ENCODE measurements at places on chromosomes 7 and 10.

DNA sequence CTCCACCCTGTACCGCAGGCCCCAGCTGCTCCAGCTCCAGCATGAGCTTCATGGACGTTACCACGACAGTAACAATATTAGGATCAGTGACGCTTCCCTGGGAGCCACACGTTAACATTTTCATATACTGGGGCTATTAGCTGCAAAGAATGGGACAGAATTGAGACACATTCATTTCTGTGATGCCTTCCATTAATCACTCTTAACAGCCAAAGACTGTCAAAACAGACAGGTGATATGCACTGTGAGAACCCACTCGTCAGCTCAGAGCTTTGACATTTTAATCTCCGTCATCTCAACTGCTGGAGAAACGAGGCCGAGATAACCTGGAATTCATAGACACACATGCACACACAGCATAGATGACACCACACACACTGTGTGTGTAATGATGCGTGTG lies 408.4 kb upstream of the SHH start:
- no peak for DNase-seq

DNA sequence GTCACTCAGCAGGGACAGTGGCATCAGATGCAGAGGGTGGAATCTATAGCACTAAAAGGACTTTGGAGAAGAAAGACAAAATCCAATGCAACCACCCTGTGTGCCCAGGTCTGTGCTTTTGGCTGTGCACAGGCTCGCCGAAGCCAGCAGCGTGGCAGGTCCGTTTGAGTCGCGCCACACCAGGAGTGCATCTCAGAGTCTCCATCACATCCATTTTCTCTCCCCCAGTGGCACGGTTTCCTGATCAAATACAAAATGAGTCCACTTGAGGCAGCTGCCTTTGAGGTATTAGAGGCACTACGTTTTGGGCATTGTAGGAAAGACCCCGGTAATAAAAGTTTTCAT lies 23.4 kb upstream of the PROSER2 start:
- no peak for DNase-seq

- DNase-seq = no peak
Measured at GRCh38 chr10:72114706-72115450, 26.5 kb upstream of the SPOCK2 start.

DNA sequence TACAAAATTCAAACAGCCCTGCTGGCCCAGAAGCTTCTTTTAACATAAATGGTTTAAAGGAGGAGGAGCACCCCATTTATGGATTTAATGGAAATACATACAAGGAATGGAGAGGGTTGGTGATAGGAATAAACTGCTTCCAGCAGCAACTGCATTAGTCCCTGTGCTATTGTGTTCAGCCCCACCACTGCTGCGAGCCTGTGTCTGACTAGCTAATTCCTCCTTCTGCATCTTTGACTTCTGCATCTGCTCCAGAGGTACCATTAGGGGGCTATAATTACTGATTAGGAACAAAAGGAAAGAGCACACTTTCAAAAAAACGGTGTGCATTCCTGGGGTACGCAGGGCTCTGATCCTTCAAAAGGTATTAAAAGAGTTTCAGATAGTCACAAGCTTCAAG lies 24.8 kb downstream of the CDCA7L start:
- DNase-seq = no peak

GRCh38 chr10:77666821-77667220 lies 29.2 kb upstream of the KCNMA1 start:
- no peak for DNase-seq

- DNase-seq = no peak
Measured at GRCh38 chr7:124275411-124275810, 242.5 kb upstream of the TMEM229A start.

GRCh38 chr7:91973639-91974038 lies 33.0 kb downstream of the AKAP9 start:
- DNase-seq = no peak

DNA sequence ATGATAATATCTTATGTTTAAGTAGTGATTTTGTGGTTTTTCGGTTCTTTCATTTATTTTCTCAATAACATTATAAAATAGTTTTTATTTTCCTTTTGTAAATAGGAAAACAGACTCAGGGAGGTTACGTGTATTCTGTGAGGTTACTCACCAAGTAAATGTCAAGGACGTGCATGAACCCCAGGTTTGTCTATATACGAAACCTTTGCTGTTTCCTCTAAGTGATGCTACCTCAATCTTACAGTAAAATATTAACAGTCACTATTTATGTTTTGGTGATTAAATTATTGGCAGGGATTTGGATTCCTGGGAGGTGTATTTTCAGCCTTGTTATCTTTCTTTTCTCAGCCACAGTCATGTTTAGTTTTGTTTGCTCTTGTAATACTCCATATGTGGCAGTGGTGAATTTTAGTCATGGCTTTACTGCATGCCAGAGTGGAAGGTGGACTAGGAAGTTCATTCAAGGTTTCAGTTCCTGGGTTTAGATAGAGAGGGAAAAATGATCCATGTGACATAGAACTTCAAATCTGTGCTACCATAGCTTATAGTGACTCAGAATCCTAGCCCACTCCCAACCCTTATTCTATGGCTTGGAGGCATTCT lies 139.9 kb downstream of the ARL4A start:
- no peak for DNase-seq

DNA sequence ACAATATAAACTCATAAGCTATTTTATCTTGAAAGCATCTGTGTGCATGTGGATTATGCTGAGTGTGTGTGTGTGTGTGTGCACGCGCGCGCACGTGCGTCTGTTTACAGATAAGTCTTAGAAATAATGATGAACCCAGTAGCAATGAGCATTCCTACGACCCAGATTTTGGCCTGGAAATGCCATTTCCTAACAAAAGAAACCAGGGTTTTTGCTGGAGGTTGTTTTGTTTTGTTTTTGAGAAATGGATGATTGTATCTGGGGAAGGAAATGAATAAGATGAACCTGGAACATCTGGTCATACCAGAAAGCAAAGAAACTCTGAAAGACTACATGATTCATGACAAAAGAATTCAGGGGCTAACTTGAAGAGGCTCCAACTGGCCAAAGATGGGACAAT lies 22.1 kb upstream of the LMOD2 start:
- DNase-seq = no peak

GRCh38 chr10:14692344-14693076 lies 82.2 kb downstream of the FAM107B start:
- DNase-seq = no peak

- DNase-seq = no peak
Measured at GRCh38 chr10:60176925-60177324, 212.8 kb downstream of the ANK3 start.

DNA sequence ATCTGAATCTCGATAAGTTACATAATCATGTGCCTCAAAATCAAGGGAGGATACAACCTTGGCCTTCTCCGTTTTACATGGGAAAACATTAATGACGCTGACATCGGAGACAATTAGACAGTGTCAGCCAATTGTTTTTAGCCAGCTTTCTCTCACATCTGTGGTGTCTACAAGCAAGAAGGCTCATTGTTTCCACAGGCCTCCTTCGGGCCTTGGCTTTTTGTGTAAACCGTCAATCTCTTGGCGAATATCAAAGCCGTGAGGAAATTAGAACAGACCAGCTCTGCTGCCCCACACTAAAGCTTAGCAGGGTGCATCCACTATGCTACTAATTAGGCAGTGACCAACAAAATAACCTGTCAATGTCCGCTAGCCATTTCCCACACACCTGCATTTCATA lies 43.2 kb downstream of the VAX1 start:
- DNase-seq = no peak

DNA sequence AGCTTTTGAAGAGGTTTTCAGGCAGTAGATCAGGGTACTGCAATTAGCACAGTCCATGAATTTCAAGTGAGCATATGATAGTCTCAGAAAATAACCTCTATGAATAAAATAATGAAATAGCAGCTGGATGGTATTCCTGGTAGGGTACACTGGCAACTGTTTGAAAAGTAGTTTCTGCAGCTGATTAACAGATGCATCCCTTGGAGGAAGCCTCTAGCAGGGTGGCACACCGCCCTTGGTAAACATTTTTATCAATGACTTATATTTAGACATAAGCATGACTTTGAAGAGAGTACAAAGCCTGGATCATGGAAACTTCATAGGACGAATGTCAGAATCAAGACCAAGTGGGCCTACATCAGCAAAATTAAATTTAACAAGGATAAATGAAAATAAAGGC lies 26.8 kb downstream of the WNT16 start:
- no peak for DNase-seq

- no peak for DNase-seq
Measured at GRCh38 chr10:57785068-57785467, 482.6 kb downstream of the IPMK start.

- no peak for DNase-seq
Measured at GRCh38 chr10:102814873-102815661, 22.1 kb downstream of the CYP17A1 start.

- DNase-seq = no peak
Measured at GRCh38 chr10:7457478-7458316, 46.9 kb upstream of the SFMBT2 start.

- no peak for DNase-seq
Measured at GRCh38 chr10:119740096-119740495, 14.2 kb downstream of the INPP5F start.

- DNase-seq = no peak
Measured at GRCh38 chr7:130891254-130892094, 157.5 kb upstream of the KLF14 start.

- no peak for DNase-seq
Measured at GRCh38 chr7:103387242-103387641, 39.8 kb downstream of the PSMC2 start.

DNA sequence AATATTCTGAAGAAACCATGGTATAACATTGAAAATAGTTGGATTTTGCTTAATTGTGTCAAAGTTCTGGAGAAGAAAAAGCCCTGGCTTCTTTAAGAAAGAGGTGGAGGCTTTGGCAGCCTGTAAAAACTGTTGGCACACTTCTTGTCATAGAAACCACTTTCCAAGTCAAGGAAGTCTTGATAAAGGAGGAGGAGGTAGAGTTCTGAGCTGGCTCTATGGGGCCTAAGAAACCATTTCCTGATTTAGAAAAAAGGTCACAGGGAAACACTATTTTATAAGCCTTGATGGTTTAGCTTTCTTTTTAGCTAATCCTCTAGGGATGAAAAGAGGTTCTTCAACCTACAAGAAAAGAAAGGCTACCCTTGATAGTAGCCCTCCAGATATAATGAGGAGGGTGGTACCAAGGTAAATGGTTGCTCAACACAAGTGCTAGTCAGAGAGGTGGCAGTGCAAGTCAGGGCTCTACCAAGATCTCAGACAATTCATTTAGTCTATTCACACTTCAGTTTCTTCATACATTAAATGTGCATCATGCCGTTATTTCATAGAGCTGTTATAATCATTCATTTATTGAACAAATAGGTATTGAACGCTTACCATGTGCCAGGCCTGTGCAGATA lies 346.9 kb downstream of the RNLS start:
- no peak for DNase-seq

DNA sequence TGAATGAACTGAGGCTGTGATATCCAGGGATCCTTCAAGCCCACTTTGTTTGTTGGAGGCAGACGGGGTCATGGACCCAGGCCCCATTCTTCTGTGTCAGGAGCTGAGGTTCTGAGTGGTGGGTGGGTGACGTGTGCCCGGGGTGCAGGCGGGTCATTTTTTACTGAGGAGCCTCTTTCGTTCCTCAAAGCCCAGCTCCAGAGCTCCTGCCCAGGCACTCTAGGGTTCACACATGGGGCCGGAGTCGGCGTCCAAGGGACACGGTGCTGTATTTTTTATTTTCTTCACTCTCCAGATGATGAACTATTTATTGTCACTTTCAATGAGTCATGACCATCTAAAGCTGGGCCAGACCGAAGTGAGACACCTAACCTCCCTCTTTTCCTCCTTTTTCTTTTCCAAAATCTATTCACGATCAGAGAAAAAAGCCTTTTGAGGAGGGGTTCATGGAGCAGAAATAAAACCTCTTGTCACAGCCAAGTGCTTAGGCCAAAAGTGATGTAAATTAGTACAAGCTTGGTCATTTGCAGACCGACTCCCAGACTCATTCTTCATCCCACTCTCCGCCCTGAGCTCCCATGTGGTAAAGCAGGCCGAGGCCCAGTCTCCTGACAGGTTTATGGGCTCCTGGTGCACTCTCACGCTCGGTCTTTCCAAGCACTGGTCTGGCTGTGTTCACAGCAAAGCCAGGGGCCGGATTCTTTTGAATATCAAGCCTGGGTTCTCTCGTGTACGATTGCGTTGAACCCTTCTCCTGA lies 41.4 kb upstream of the PITRM1 start:
- no peak for DNase-seq

GRCh38 chr7:116733924-116734580 lies 62.1 kb downstream of the MET start:
- DNase-seq = no peak

- no peak for DNase-seq
Measured at GRCh38 chr10:23199768-23200511, 7.8 kb downstream of the PTF1A start.

DNA sequence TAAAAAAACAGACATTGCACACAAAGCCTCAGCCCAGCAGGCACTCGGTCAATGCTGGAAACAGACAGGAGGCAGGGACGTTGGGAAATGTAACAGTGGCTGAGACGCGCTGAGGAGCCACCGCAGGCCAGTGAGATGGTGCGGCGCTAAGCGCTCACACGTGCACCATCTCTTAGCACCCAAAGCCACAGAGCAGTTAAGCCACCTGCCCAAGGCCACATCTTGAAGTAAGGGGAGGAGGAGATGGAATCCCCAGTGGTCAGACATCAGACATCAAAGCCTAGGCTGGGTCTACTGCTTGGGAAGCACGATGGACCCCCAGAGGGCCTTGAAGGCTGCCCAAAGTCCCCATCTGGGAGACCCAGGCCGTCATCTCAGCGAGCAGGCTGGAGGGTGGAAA lies 15.6 kb downstream of the LAT2 start:
- no peak for DNase-seq

DNA sequence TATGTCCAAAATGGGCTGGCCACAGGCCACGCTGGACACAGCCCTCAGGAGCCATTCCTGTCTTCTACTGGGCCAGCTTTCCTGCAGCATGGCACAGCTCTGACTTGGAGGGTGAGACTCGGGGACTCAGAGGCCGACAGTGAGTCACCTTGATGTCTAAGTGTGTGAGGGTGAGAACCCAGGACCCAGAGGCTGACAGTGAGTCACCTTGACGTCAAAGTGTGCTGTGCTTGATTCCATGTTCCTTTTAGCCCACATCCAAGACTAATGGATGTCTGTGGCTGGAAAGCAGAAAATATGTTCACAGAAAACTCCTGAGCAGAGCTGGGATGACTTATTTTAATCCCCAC lies 6.0 kb upstream of the FAM170B start:
- DNase-seq = no peak

GRCh38 chr10:43226441-43226840 lies 40.4 kb downstream of the RASGEF1A start:
- DNase-seq = no peak

DNA sequence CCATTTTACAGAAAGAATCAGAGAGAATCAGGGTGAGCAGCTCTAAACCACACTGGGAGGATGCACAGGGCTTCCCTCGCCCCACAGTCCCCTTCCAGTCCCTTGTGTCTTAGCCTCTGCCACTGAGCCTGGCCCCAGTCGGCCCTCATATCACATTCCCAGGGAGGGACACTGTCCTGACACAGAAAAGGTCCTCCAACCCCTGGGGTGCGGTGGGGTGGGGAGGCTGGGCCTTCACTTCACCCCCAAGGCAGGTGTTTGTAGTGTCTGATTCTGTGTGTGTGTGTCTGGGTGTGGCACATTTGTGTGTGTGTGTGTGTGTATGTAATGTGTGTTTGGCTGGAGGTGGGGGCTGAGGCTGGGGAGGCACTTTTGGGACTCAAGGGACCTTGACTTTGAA lies 1.8 kb upstream of the KCP start:
- DNase-seq = no peak
